PC-3 (cell line): ENCODE measurements at places on chromosomes 5 and 9. TPM values are rescaled to one million over a fixed set of nuclear protein-coding genes. Genes with fewer than 3 reads are reported as not detected.

DNA sequence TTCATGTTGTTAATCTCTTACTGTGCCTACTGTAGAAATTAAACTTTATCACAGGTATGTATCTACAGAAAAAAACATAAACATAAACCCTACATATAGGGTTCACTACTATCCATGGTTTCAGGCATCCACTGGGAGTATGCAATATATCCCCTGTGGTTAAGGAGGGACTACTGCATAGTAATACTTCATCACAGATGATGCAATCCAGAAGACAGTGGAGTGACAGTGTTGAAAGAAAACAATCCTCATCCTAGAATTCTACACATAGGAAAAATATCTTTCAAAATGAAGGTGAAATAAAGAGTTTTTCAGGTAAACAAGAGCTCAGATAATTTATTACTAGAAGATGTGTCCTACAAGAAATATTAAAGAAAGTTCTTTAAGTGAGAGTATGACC lies 105.9 kb downstream of the HOMER1 start:
- no peaks in the 10 kb centered on the region for H3K27me3 ChIP-seq
- no peak overlapping the region for H3K4me3 ChIP-seq
- H3K36me3 ChIP-seq: peaks cover 2% of the 10 kb centered on the region; the same call in 1 of the 2 replicates
- no peaks in the 10 kb centered on the region for H3K4me1 ChIP-seq

The SLC22A4 gene
- total RNA-seq: 2.2 and 3.4 TPM in 2 replicates

The TNC gene
- 60.1 and 71.0 TPM in 2 replicates for total RNA-seq

The ZNF658 gene
- total RNA-seq: 3.1 and 3.8 TPM in 2 replicates

DNA sequence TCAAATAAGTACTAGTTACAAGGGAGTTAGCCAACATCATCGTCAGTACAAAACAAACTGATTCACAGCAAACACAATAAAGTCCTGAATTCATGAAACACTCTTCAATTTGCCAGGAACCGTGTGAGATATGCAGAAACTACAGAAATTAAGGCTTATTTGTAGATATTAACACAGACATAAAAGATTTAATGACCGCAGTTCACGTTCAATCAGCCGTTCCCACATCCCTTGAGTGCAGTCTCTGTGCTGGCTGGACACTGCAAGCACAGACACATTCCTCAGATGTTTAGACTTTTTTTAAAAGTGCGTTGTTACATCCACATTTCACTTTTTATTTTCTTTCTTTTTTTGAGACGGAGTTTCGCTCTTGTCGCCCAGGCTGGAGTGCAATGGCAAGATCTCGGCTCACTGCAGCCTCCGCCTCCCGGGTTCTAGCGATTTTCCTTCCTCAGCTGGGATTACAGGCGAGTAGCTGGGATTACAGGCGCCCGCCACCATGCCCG lies 566 bp upstream of the CEP78 start:
- no peak overlapping the region for H3K27ac ChIP-seq
- no peak for DNase-seq
- H3K4me1 ChIP-seq: peaks cover 4% of the 10 kb centered on the region; the same call in 1 of the 2 replicates
- H3K27me3 ChIP-seq: no peaks in the 10 kb centered on the region

- H3K27me3 ChIP-seq: no peaks in the 10 kb centered on the region
- DNase-seq: no peak
- H3K4me1 ChIP-seq: no peaks in the 10 kb centered on the region
- H3K36me3 ChIP-seq: no peaks in the 10 kb centered on the region
Observed at GRCh38 chr9:136603901-136604814, 58.3 kb upstream of the NOTCH1 start.

The PLAC8L1 gene
- total RNA-seq: 0.95 TPM in 1 of 2 replicates, not detected in the other

The FOXD4L6 gene
- not detected in 2 replicates for total RNA-seq

DNA sequence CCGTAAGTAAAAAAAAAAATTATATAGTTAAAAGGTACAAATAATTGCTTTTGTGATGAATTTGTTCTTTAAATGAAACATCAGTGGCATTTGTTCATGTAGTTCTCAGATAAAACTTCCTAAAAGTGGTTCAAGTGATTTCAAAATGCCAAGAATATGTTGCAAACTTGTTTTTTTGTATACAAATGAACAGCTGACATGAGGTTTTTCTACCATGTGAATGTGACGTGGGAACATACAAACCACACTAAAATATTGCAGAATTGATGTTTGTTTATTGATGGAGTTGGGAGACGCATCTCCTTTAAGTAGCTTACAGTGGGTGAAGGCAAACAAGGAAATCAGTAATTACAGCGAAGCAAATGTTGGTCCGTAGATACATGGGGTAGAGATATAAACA lies 16.9 kb downstream of the BASP1 start:
- H3K27me3 ChIP-seq: no peaks in the 10 kb centered on the region
- no peak overlapping the region for H3K27ac ChIP-seq
- DNase-seq: no peak
- H3K36me3 ChIP-seq: peaks cover 28% of the 10 kb centered on the region

GRCh38 chr5:42564689-42565356 lies 141.6 kb downstream of the GHR start:
- no peak overlapping the region for H3K4me3 ChIP-seq
- DNase-seq: peak; percentile 15
- H3K36me3 ChIP-seq: no peaks in the 10 kb centered on the region

DNA sequence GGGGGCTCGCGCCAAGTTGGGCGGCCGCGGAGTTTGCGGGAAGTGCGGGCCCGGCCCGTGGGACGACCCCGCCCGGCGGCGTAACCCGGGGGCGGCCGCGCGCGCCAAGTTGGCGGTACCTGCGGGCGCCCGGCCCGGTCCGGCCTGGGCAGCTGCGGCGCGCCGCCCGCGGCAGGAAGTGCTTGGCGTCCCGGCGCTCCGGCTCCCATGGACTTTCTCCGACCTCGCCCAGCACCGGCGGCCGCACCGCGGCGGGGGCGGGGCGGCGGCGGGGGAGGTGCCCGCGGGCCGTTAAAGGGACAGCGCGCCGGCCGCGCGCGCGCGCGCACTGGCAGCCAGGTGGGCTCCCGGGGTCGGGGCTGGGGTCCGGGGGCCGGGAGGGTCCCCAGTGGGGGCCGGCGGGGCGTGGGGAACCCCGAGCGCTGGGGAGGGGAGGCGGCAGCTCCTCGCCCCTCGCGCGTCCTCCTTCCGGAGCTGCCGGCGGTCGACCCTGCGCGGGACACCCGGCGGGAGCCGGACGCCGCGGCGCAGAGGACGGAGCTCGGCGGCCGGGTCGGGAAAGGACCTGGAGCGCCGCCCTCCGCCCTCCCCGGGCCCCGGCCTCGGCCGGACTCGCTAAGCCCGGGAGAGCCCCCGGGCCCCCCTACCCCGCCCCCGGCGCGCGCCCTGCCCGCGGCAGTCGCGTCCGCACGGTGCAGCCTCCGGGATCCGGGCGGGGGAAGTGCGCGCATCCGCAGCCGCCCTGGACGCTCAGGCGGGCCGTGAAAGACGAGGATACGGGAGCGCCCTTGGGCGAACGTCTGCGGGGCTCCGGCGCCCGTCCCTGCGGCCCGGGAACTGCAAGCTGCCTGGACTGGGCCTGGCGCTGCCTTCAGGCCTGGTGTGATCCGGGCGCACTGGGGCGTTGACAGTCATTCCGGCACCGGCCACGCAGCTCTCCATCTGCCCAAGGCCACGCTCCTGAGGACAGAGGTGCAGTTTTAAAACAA lies at the start of gene NACC2:
TSS of gene NACC2 (minus strand) at position 220 of the 989 bp plus-strand sequence. CDS start 44,768 bp downstream, outside the sequence.
- peak; percentile 65 for DNase-seq
- no peak within 1 kb of the TSS for H3K27ac ChIP-seq
- no peaks in the 10 kb centered on the region for H3K36me3 ChIP-seq

DNA sequence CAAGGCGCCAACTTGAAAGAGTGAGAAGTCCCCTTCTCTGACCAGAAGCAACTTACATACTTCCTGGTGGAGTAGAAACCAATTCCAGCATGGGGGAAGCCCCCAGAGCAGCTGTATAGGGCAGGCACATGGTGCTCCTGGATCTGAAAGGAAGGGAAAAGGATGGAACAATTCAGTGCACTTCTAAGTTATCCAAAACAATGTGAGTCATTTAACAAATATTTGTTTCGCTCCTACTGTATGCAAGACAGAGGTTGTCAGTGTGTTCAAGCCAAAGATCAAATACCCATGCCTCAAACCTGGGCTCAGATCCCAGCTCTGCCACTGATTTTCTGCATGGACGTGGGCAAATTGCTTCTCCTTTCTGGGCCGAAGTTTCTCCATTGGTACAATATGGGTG lies 67.1 kb downstream of the LHX2 start:
- H3K4me1 ChIP-seq: peaks cover 26% of the 10 kb centered on the region
- H3K36me3 ChIP-seq: no peaks in the 10 kb centered on the region
- H3K27me3 ChIP-seq: no peaks in the 10 kb centered on the region
- peak overlapping the region; percentile 39; the same call in 1 of the 2 replicates for H3K4me3 ChIP-seq
- DNase-seq: peak; percentile 85

The SIL1 gene
- 7.9 and 17.2 TPM in 2 replicates for total RNA-seq

GRCh38 chr9:76643399-76644117 lies 120.7 kb upstream of the PCA3 start:
- no peak for DNase-seq
- no peaks in the 10 kb centered on the region for H3K4me1 ChIP-seq
- H3K36me3 ChIP-seq: no peaks in the 10 kb centered on the region
- no peak overlapping the region for H3K4me3 ChIP-seq

GRCh38 chr5:17952231-17952630 lies 318.0 kb downstream of the TAF11L14 start:
- H3K27me3 ChIP-seq: no peaks in the 10 kb centered on the region
- no peak for DNase-seq
- H3K27ac ChIP-seq: peak overlapping the region; percentile 99
- no peaks in the 10 kb centered on the region for H3K36me3 ChIP-seq

- H3K27ac ChIP-seq: peak overlapping the region; percentile 53
- no peak overlapping the region for H3K4me3 ChIP-seq
- peaks cover 60% of the 10 kb centered on the region for H3K4me1 ChIP-seq
- DNase-seq: peak; percentile 34
Observed at GRCh38 chr9:22049411-22049810, 40.3 kb upstream of the CDKN2B start.

The TXNDC8 gene
- not detected in 2 replicates for total RNA-seq

The RBM27 gene
- total RNA-seq: 18.8 and 21.4 TPM in 2 replicates

GRCh38 chr5:74055486-74056106 lies 429.6 kb downstream of the ARHGEF28 start:
- H3K27ac ChIP-seq: no peak overlapping the region
- no peak overlapping the region for H3K4me3 ChIP-seq
- no peak for DNase-seq
- H3K4me1 ChIP-seq: peaks cover 4% of the 10 kb centered on the region; the same call in 1 of the 2 replicates
- no peaks in the 10 kb centered on the region for H3K27me3 ChIP-seq
- H3K36me3 ChIP-seq: no peaks in the 10 kb centered on the region

DNA sequence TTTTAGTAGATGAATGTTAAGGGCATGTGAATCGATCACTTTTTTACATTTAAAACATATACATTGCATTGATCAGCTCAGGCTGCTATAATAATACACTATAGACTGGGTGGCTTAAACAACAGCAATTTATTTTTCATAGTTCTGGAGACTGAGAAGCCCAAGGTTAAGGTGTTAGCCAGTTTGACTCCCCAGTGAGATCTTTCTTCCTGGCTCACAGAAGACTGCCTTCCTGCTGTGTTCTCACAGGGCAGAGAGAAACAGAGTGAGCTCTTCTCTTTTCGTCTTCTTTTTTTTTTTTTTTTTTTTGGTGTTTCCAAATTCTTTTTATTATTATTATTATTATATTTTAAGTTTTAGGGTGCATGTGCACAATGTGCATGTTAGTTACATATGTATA lies 56.4 kb downstream of the SPEF2 start:
- H3K4me1 ChIP-seq: no peaks in the 10 kb centered on the region
- H3K27ac ChIP-seq: no peak overlapping the region
- H3K4me3 ChIP-seq: no peak overlapping the region
- no peak for DNase-seq
